Posterior cingulate gyrus (tissue), 11 donors: ENCODE measurements at places on chromosomes 2 and 18.

- DNase-seq: no peak
Measured at GRCh38 chr18:24827501-24827900, 367.1 kb downstream of the HRH4 start.

DNA sequence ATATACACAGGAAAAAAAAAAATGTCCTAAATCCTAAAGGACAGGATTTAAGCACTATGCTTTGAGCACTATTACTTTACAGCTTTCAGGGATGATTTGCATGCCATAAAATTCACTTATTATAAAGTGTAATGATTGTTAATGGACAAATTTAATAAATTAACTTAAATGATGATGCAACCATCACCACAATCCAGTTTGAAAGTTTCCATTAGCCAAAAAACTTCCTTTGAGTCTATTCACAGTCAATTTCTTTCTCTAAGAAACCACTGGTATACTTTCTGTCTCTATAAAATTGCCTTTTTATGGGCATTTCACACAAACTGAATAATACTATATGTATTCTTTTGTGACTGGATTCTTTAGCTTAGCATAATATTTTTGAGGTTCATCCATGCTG is 111.1 kb upstream of the RIOK3 start:
- DNase-seq: no peak

- no peak for DNase-seq
Measured at GRCh38 chr2:63287956-63288355, 237.3 kb downstream of the OTX1 start.

GRCh38 chr2:6993229-6993640 is 76.0 kb downstream of the RNF144A start:
- peak; percentile 59 for DNase-seq

- no peak for DNase-seq
Measured at GRCh38 chr2:224041554-224041953, 2.5 kb upstream of the SERPINE2 start.
